ENCODE measurements at places on chromosomes 12 and 14.
A peak's percentile ranks its signal among the peaks of the same experiment; 100 is the strongest.

GRCh38 chr14:53450871-53451270 is 297.7 kb upstream of the DDHD1 start:
- no peak for DNase-seq

DNA sequence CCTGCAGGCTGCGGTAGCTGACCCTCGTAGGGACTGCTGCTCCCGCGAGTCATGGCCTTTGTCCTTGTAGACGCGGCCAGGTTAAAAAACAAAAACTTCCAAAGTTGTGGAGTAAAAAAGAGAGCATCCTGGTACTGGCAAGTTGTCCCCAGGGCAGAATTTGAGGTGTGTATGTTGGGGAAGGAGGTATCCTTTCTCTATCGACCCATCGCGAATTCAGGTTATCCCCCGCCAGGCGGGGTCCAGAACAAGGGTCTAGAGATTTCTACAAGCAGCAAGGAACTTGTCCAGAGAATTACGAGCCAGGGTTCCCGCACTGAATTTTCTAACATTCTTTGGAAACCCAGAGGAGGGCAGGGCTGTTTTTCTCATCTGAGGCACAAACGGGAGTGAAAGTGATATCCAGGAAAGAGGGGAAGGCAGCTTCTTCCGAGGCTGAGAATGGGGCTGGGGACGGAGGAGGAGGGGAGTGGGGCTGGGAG is 16.3 kb downstream of the TBX3 start:
- DNase-seq, result no peak

DNA sequence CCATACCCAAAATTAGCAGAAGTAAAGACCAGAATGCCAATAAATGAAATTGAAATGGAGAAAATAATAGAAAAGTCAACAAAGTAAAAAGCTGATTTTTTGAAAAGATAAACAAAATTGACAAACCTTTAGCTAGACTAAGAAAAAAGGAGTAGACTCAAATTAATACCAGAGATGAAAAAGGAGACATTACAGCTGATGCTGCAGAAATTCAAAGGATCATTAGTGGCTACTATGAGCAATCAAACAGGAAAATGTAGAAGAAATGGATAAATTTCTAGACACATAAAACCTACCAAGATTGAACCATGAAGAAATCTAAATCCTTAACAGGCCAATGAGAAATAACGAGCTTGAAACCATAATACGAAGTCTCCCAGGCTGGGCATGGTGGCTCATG is 34.8 kb upstream of the INSM2 start:
- DNase-seq, result no peak

DNA sequence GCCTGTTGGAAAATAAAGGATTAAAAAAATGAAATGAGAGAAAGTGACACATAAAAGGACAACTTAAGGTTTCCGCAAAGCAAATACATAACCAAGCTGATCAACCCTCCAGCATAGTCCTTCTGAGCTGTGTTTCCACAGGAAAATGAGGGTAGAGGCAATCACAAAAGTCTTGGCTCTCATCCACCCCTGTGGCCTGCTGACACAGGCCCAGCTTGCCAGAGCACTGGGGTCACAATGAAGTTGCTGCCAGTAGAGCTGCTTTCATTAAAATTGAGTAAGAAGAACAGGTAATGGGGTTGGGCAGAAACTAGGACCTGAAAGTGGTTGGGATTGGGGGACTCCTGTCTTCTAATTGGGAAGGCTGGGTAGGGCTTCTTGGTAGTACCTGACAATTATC is 65.9 kb downstream of the RERG start:
- DNase-seq, result no peak

DNA sequence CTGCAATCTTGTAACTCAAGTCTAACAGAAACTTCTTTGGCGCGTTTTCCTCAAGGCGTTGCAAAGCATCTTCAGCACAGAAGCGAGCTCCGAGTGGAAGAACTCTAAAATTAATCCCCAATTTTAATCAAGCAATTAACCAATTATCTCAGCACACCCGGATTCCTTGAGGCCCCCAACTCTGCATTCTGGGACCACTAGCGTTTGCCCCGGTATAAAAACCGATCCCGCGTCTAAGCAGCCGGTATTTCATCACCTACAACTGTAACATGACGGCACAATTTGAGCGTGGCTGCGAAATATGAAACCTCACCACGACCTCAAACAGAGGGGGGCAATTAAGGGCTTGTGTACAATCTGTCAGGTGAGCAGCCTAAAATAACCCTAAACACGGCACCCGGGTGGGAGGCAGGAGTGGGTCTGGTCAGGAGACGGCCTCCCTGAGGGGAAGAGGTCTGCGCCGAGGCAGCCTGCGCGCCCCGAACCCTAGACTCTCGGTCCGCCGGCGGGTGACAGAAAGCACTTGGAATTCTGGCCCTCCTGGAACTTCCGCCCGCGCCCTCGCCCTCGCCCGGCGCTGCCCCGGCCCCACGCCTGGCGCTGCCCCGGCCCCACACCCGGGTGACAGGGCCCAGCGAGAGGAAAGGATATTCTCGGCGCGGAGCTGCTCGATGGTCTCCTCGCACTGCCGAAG is 594 bp downstream of the ZCCHC8 start:
- peak; percentile 83 for DNase-seq

GRCh38 chr14:59823179-59823578 is 47.4 kb downstream of the RTN1 start:
- no peak for DNase-seq

DNA sequence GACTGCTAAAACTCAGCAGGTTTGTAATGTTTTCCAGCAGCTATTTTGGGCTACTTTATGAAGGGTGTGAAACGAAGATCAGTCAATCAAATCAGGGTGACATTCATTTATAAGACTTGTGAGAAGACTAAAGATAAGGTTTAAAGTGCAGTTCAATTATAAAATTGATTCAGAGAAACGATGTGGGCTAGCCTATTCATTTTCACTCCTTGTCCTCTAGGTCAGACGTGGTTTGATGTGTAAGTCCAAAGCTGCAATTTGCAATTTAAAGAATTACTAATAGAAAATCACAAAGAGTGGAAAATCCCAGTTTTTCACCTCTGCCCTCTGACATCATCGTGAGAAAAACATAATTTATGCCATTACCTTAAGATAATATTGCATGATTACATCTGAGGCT is 243.5 kb upstream of the NOVA1 start:
- no peak for DNase-seq

DNA sequence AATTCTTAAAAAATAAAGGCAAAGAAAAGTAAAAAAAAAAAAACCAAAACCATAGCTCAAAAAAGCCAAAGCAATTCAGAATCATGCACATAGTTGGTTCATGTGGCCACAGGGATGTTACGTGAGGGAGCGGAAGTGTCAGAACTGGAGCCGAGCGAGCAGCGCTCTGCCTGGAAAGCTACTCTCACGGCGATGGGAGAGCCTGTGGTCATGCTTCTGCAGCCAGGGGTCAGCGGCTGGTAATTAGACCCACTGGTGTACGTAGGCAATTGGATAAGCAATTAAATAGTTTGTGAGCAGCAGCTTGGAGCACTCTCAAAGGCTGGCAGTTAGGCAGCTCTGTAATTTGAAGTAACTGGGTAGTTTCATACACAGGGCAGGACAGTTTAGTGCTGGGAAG is 58.1 kb downstream of the TRHDE start:
- DNase-seq, result no peak

- DNase-seq, result no peak
Measured at GRCh38 chr12:105204916-105205315, 31.1 kb downstream of the APPL2 start.

DNA sequence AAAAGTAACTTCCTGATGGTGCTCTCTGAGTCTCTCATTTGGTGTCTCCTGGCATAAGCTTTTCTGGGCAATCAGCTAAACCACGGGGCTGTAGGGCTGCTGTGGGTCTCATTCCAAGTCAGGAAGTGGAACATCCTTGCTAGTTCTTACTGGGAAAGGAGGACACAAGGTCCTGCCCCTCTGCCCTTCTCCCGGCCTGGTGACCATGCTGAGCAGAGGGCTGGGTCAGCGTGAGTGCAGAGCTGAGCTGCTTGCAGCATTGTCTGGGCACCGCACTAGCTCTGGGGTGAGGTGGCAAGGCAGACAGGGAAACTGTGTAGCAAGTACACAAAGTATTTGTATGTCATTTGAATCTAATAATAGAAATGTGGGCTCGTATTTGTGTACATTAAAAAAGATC is 45.0 kb upstream of the ASPG start:
- no peak for DNase-seq

DNA sequence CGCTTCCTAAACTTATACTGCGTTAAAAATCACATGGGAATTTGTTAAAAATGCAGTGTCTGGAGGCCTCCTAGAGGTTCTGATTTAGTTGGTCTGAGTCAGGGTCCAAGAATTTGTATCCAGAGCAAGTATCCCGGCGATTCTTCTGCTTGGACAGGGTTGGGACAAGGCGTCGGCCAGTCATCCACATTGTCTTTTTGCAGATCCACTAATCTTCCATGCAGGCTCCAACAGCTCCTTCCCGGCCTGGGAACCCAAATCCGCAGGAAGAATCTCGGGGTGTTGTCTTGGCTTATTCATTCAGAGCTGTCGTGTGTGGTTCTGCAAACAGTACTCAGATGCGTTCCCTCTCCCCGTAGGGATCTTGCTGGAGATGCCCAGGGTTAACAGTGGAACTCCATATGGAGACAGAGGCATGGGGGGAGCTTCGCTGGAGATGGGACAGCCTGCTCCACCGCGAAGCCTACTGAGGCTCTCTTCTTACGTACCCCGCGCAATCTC is 25.3 kb downstream of the GPRC5D start:
- DNase-seq, result no peak

GRCh38 chr12:47082796-47083621 is 3.2 kb upstream of the AMIGO2 start:
- peak; percentile 43 for DNase-seq

- no peak for DNase-seq
Measured at GRCh38 chr12:62575036-62575435, 108.4 kb downstream of the MON2 start.

DNA sequence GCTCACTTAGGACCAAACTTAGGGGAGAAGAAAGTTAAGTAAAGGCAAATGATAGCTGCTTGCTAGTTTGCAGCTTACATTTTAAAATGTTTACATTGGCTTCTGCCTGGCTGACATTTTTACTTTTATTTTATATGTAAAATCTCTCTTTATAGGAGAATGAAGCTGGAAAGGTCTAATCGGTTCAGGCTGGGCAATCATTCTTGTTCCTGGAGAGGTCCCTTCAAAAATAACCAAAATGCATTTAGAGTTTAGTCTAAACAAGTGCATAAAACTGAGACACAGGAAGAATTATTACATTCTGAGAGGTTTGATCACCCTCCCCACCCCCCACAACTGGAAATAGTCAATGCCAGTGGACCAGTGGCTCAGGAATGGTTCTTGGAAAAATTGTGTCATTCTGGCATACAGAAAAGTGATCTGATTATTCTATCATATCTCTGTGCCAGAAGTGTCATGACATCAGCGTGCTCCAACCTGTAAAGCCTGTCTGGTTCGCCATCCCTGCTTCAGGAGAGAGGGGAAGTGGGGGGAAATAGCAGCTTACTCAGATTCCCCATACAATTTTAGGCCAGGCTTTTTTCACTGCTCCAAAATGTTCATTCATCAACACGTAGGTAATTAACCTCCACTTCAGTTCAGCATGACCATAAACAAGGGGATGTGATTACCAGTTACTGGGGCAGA is 4.2 kb downstream of the PRICKLE1 start:
- DNase-seq, result no peak

DNA sequence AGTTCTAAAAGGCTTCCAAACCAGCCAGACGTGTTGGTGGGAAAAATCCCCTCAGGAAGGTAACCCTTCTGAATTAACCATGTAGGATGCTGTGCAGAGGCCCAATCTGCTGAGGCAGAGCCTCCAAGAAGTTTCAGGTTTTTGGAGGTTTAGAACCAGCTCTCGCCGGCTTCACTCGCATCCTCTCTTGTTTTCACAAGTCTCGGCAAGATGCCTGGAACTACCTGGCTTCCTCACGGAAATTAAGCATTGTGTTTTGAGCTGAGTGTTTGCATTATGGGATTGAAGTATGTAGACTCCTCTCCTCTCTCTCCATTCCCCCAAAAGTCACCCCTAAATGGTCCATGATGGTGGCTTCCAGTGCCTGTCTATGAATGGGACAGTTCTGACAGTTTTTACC is 20.6 kb downstream of the LTBP2 start:
- DNase-seq, result no peak

GRCh38 chr12:117762143-117762542 is 206.6 kb downstream of the KSR2 start:
- DNase-seq, result no peak
